ENCODE measurements at places on chromosomes 7 and 10. TPM values are rescaled to one million over a fixed set of nuclear protein-coding genes. Genes with fewer than 3 reads are reported as not detected.

SPDYE1 gene
- not detected for total RNA-seq

CDC14C gene
- total RNA-seq, result not detected

HMX3 gene
- total RNA-seq, result not detected

ACBD7 gene
- 1.1 TPM for total RNA-seq

Measured in smooth muscle cell of the coronary artery (primary cell).